Activated naive CD4-positive, alpha-beta T cell treated with anti-CD3 and anti-CD28 coated beads, Interleukin-2, amount 50 U/mL, for 72 hours (primary cell): ENCODE measurements at places on chromosomes 16 and 17.

DNA sequence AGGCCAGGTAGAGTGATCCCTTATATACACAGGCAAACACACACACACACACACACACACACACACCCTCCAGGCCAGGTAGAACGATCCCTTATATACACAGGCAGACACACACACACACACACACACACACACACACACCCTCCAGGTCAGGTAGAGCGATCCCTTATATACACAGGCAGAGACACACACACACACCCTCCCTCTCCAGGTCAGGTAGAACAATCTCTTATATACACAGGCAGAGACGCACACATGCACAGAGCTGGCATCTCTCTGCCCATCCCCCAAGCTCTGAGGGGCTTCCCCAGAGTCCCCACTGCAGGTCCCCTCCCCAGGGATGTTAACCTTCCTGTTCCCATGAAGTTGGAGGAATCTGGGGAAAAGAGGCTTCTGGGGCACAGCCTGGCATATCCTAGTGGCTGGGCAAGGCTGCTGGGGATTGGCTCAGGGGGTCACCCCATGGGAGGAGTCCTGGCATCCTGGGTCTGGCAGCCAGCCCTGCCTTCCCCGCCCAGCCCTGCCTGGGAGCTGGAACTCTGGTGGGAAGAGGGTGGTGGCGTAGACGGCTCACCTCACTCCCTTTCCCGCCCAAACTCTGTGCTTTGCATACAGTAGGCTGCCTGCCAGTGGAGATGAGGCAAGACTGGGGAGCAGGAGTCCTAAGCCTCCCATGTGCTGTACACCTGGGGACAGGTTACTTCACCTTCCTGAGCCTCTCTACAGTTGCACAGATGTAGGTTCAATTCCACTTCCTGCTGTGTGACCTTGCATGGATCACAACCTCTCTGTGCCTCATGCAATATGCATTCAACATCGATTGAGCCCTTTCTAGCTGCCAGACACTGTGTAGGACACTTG is 41.8 kb downstream of the TEKT5 start:
- DNase-seq, result no peak

DNA sequence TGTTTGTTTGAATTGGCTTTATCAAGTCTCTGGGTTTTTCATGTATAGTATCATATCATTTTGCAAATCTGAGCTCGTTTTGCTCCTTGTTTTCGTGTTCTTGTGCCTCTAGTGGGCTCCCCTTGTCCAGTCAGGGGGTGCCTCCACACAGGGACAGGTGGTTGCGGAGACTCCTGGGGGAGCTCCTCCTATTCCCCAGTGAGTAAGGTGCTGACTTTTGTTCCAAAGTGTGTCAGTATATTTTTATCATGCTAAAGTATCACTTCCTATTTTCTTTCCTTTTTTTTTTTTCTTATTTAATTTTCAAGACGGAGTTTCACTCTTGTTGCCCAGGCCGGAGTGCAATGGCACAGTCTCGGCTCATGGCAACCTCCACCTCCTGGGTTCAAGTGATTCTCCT is 30.3 kb upstream of the IL17C start:
- no peak for DNase-seq

GRCh38 chr17:63395075-63395805 is 50.9 kb downstream of the CYB561 start:
- no peak for DNase-seq

DNA sequence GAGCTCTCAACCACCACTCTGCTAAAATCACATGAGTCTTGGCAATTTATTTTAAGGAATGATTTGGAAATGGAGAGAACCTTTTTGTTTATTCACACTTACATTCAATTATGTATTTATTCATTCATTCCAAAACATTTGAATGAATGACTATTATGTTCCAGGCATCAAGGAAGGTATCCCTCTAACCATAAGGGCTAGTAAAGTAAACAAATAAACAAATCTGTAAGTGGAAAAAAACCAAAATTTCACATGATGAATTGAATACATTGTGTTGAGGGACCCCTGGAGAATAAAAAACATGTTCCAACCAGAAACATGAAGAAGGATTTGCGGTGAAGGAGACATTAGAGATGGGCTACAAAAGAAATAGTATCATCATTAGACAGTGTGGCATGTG is 677.8 kb downstream of the TOX3 start:
- DNase-seq, result no peak

DNA sequence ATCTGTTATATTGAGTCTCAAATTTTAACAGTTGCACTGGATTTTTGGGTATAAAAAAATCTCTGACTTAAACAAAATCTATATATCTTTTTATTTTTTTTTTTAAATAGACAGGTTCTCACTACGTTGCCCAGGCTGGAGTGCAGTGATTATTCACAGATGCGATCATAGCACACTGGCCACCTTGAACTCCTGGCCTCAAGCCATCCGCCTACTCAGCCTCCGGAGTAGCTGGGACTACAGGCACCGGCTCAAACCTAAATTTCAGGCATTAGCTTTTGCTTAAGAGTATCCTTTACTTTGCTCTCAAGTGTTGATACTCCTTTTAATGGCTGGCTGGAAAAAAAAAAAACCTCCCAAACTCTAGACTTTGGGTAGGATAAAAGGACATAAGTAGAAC is 61.6 kb downstream of the RPGRIP1L start:
- no peak for DNase-seq
